ENCODE measurements at places on chromosomes 6 and 20. TPM values are rescaled to one million over a fixed set of nuclear protein-coding genes. Genes with fewer than 3 reads are reported as not detected.

Gene TSPO2
- not detected for total RNA-seq

Gene DHX16
- 29.6 TPM for total RNA-seq

Gene SYCP2L
- total RNA-seq = 3.3 TPM

Gene KIFC1
- total RNA-seq = 47.9 TPM

Gene OPN5
- total RNA-seq = not detected

Gene MUC22
- total RNA-seq = 0.03 TPM

Gene SLC22A23
- 10.3 TPM for total RNA-seq

Gene E2F3
- 13.5 TPM for total RNA-seq

Gene CLVS2
- total RNA-seq = 0.14 TPM

Gene ACSS1
- 13.1 TPM for total RNA-seq

Gene FAM162B
- total RNA-seq = not detected

Gene GLP1R
- not detected for total RNA-seq

Gene TAGAP
- total RNA-seq = not detected

Gene ZC2HC1B
- total RNA-seq = not detected

Gene PRL
- not detected for total RNA-seq

Gene C6orf58
- 0.15 TPM for total RNA-seq

Gene CLPSL2
- 1.2 TPM for total RNA-seq

Gene ATP9A
- total RNA-seq = 14.1 TPM

Gene SASH1
- 2.9 TPM for total RNA-seq

Gene SLC44A4
- 0.16 TPM for total RNA-seq

Gene ELOVL2
- 6.8 TPM for total RNA-seq

Gene CNR1
- 0.55 TPM for total RNA-seq

Gene ACTL10
- total RNA-seq = not detected

Gene OR12D2
- total RNA-seq = not detected

All from A549 treated with CORT108297 at 1 μM for 4 hours (cell line).